ENCODE measurements at places on chromosomes 16 and 17.

- DNase-seq, result no peak
Measured at GRCh38 chr17:2822358-2822757, 26.1 kb downstream of the RAP1GAP2 start.

GRCh38 chr17:21201874-21202273, 12.1 kb downstream of the TMEM11 start:
- no peak for DNase-seq

GRCh38 chr17:27986805-27987684, 55.4 kb upstream of the NLK start:
- DNase-seq, result no peak

DNA sequence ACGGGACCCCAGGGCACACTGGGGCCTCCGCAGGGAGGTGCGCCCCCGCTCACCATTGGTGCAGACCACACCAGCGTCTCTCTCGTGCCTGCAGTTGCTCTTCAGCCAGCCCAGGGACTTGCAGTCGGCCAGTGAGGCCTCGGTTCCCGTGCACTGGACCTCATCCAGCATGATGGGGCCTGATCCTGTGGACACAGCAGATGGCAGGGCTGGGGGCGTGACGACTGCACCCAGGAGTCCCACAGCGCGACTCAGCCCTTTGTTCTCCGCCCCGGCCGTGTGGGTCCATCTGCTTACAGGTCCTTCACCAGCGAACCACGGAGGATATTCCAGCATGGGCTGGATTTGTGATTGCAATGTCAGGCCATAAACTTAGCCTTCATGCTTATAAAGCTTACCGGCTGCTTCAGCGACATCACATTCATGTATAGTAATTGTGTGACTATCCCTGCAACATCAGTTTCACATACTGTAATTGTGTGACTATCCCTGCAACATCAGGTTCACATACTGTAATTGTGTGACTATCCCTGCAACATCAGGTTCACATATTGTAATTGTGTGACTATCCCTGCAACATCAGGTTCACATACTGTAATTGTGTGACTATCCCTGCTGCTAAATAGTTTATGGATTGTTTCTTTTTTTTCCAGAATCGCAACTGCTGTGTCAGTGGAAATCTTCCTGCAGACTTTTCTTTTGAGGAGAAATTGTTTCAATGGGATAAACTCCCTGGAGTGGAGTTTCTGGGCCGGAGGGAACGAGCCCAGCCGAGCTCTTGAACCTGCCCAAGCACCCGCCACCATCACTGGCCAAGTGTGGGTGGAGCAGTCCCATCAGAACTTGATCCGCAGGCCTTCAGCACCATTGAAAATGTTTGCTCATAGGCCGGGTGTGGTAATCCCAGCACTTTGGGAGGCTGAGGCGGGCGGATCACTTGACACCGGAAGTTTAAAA, 4.8 kb downstream of the LGALS3BP start:
- DNase-seq, result no peak

DNA sequence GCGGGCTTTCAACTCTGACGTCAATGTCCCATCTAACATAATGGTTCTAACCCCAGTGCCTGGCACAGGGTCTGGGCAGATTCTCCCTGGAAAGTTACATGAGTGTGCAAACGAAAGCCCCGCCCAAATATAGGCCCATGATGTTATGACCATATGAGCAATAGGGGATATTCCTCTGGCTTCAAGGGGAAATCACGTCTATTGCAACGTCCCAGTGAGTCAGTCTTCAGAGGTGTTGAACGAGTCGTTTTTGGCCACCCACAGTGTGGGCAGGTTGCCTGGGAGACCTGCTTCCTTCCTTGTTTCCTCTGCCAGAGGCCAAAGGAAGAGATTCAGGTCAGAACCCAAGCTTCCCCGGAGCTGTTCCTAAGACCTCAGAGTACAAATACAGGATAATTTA, 30.3 kb downstream of the PIK3R5 start:
- no peak for DNase-seq

- DNase-seq, result no peak
Measured at GRCh38 chr16:24372824-24373223, 116.7 kb downstream of the CACNG3 start.
